Stimulated activated CD8-positive, alpha-beta memory T cell treated with anti-CD3 and anti-CD28 coated beads, Interleukin-4, amount 100 ng/mL, for 1 hour (primary cell): ENCODE measurements at places on chromosomes 12 and 14.

- no peak for DNase-seq
These were observed 161.4 kb downstream of the STXBP6 start for GRCh38 chr14:24888532-24888931.

- DNase-seq: no peak
These were observed 2.0 kb upstream of the KRT4 start for GRCh38 chr12:52815676-52816588.

DNA sequence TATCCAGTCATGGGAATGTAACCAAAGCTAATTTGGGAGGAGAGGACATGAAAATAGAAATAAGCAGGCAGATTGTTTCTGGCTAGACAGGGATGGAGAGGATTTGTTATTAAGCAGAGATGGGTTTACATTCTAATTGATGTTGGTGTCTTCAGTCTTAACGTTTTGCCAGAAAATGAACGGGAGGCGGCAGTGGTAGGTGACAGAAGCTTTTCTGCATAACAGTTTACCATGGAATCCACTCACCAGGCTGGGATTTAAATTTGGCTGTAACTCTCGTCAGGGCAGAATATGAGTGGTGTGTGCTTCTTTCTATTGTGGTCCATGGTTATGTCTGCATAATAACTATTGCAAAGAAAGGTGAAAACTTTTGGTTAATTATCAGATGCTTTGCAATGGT, 50.2 kb upstream of the OTX2 start:
- no peak for DNase-seq

DNA sequence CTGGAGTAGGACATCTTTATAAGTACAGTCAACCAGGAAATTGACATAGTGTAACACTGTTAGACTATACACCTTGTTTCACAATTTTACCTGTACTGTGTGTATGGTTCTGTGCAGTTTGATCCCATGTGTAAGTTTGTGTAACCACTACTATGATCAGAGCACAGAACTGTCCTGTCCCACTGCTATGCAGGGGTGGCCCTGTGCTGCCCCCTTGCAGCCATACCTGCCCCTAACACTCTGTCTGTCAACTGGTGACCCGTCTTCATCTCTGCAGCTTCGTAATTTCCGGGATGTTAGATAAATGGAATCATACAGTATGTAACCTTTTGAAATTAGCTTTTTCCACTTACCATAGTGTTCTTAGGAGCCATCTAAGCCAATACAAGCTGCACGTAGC, 58.7 kb upstream of the RD3L start:
- no peak for DNase-seq

DNA sequence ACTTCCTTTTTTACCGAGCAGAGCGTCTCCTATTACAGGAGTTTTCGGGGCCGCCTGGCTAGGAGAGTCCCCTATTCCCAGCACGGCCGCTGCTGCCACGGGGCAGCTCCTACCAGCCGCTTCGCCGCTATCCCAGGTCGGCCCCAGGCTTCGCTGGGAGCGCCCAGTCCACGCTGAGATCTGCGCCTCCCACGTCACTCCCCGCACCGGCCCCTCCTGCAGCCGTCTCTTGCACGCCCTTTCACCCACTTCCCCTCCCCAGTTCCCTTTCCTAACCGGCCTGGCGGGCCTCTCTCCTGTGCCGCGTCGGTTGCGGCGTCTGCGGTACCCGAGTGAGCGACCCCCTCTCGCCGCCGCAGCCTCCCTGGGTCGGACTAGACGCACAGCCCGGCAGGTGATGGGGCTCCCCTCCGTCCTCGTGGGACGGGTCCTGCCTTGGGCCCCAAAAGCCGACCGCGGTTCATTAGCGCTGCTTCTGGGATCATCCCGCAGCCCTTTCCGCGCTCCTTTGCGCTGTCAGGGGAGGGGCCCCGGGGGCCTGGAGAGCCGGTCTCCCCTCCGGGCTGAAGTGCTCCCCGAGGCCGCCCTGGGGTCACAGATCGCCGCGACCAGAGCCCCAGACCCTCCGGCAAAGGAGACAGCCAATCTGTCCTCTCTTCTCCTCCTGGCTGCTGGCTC, 1318.4 kb downstream of the TMEM121 start:
- DNase-seq: no peak

- DNase-seq: no peak
These were observed 461.7 kb downstream of the GXYLT1 start for GRCh38 chr12:41683023-41683422.

DNA sequence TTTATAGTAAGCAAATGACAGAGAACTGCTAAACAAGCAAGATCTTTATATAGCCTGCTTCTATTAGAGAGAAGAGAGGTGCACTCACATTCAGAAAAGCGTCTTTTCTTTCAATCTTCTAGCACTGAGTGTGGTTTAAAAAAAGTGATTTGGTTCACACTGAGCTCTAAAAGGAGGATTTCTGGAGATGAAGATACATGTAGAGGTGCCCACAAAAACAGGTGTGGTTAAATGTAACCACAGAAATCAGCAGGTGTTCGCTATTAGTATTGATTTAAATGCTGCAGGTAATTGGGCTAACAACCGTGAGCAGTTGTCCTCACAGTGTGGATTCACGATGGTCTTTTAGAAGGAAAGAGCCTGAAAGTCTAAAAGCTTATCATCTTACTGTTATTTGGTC, 10.7 kb downstream of the PKP2 start:
- DNase-seq: no peak

DNA sequence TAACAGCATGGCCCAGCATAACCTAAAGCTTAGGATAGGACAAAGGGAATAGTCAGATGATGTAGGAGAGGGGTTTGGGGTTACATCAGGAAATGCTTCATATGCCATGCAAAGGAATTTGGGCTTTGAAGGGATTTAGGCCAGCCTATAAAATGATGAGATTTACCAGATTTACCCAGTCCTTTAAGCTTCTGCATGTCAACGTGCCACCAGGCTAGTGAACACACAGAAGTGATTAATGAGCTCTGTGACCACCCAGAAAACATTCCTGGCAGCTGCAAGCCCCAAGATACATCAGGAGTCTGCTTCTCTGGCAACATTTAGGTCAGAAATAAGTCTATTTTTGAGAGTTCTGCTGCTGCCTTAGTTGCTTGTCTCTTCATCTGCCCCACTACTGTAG, 118.3 kb downstream of the LRIG3 start:
- DNase-seq: no peak

- no peak for DNase-seq
These were observed 873.5 kb downstream of the DIO2 start for GRCh38 chr14:79337761-79338160.

DNA sequence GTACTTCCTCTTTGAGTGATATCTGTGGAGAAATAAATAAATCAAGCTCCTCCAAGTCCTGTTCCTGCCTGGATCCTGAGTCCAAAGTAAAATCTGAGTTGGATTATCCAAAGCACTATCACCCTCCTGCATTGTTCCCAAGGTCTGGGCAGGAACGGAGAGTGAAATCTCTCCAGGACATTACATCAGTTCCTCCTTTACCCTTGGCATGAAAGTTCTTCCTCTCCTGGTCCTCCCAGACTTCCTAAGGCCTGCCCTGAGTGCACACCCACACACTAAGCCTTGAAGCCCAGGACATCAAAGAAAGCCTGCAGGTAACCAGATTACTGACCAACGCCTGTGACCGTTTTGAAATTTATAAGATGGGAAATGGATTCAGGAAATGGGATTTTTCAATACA, 206.8 kb upstream of the BCL2L14 start:
- DNase-seq: no peak
